HCEC 1CT (cell line): ENCODE measurements at places on chromosomes 2 and 18.

DNA sequence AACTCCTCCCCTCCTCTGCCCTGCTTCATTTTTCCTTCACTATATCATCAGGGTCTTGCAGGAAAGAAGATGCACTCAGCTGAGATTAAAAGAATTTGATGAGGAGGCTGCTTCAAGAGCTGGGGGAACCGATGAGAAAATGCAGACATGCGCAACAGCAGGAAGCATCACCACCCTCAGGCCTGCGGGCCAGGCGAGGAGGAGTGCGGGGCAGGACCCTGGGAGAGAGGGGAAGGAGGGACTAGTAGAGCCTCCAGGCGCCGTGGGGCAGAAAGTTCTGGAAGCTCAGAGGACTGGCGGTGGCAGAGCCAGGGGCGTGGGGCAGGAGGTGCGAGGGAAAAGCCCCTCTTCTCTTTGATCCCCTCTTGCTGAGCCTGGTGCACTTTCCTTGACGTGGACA, 108.2 kb downstream of the CD226 start:
- no peak for DNase-seq

- DNase-seq = no peak
These were observed 5.7 kb downstream of the MGAT5 start for GRCh38 chr2:134259571-134259970.

- DNase-seq = no peak
These were observed 44.5 kb downstream of the MAPRE2 start for GRCh38 chr18:35085450-35086380.

DNA sequence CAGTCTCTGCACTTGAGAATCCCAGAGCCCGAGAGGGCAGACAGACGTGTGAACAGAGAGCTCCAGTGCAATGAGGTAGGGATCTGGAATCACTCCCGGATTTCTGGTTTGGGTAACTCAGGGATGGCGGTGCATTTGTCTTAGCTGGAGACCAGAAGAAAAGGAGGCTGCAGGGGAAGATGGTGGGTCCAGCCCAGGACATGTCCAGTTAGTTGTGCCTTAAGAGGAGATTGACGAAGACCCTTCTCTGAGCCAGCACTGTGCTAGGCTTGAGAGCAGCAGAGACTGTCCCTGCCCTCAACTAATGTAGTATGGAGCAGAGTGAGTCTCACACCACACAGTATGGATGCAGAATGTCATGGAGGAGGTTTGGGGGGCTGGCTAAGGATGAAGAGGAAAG, 150.6 kb upstream of the COPS8 start:
- no peak for DNase-seq

- no peak for DNase-seq
These were observed 86.5 kb downstream of the HAUS1 start for GRCh38 chr18:46190667-46191066.

DNA sequence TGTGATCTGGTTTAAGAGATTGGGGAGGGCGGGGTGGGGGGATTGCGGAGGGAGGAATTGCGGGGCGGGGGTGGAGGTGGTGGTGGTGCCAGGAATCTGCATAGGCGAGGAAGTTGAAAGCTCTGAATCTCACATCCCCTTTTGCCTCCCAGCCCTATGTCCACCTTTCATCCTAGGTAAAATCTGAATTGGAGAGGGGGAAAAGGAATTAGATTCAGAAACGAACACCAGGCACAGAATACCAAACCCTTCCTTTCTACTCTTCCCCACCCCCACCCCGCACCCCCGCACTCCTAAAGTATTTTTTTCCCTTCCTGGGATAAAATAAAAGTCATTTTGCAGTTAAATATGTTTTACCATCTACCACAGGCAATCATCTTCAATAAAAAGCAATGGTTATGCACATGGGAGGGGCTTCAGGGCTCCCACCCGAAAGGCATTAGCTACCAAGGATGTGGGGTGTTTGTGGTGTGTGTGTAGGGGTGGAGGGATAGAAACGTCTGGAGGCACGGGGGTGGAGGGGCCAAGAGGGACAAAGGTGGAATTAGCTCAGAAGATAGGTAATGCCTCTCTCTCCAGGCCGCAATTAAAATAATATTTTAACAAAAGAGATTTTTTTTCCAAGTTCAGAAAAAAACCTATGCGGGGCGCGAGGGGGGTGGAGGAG, 1.8 kb downstream of the IGFBP5 start:
- no peak for DNase-seq
